Cerebellum (tissue), 4 donors: ENCODE measurements at places on chromosomes 12 and 14.

GRCh38 chr14:105533811-105534498 is 7.6 kb downstream of the TMEM121 start:
- no peak for DNase-seq

DNA sequence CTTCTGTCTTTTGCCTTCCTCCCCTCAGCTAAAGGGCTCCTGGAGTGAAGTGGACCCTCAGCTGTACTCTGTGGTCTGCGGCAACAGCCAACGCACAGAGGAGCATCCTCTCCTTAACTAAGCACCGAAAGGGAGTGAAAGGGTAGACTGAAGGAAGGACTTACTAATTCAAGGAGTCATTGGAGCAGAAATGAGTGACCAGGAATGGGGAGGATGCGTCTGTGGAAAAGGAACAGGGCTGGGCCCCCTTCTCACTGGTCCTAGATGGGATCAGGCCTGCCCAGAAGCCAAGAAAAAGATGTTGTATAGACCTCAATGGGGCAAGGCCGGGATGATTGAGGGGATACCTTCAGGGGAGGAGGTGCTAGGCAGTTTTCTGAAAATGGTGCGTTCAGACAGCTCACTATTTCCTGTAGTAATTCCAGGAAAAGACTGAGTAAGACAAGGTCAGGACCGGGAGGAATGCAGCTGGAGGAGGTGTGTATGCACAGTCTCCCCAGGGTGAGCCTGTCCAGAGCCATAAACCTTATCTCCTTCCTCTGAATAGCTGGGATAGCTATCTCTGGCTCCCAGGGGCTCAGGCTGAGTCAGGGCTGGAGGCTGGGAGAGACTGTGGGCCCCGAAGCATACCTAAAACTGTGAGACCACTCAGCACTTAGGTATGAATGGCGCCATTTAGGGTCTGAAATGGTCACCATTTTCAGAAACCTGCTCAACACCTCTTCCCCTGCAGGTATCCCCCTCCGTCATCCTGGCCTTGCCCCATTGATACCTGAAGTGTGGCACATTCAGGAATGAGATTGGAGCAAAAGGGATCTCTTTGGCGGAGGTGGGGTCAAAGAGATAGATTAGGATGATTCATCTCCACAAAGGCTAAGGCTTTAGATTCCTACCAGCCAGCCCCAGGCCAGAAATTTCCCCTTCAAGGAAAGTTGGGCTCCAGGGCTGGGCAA is 20.2 kb upstream of the KRT8 start:
- no peak for DNase-seq

DNA sequence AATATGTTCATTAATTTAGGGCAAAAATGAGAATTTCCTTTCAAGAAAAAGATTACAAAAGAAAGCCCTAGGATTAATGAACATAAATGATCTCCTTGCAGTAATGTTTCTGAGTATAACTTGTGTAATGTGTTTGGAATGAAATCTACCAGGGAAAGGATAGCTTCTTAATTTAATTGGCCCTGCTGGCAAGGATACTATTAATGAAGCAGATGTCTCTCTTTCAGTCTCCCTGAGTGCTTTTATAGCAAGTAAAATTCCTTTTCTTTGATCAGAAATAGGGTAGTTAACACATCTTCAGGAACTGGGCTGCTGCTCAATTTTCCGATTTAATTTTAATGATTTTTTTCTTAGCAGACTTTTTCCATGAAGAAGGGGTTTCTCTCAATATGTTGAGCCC is 379.4 kb upstream of the PDE3A start:
- no peak for DNase-seq

DNA sequence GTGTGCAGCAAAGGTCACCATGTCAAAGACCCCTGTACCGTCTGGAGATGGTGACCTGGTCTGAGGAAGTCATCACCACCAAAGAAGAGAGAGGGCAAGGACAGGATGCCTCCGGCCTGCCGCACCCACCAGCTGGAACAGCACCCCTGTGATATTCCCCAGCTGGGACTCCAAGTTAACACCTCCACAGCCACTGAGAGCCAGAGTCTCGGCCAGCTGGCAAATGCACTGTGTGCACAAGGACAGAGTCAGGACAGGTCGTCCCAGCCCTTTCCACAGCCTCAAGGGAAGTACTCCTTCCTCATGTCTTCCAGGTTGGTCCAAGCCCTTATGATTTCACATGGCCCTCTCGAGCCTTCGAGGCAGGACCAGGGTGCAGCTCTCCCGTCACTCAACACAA is 19.3 kb upstream of the FKBP4 start:
- no peak for DNase-seq

- no peak for DNase-seq
Measured at GRCh38 chr14:64507376-64508156, 3.0 kb downstream of the ZBTB1 start.

DNA sequence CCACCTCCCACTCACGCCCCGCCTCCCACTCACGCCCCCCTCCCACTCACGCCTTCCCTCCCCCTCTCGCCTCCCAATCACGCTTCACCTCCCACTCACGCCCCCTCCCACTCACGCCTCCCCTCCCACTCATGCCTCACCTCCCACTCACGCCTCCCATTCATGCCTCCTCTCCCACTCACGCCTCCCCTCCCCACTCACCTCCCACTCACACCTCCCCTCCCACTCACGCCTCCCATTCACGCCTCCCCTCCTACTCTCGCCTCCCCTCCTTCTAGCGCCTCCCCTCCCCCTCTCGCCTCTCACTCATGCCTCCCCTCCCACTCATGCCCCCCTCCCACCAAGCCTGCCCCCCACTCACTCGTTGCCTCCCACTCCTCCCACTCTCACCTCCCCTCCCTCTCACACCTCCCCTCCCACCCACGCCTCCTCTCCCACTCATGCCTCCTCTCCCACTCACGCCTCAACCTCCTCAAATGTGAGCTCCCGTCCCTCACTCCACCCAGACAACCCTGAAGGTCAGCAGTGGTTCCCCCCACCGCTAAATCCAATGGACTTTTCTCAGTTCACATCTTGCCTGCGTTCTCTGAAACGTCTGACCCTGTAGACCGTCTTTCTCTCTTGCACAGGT is 39.8 kb downstream of the TMEM63C start:
- DNase-seq: no peak

DNA sequence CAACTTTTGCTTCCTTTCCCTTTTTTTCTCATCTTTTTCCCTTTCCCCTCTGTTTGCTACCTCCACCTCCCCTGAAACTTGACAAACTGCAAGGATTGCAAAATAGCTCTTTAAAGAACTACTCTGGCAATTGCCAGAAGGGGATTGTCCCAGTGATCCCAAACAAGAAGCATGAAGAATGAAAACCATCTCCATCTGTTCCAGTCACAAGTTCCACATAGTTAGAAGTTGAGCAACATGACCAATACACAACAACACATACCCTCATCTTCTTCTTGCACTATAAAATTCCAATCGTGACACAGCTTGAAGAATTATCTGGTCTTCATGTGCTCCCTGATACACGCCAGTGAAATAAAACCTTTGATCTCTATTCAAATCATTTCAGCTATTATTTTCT is 93.7 kb upstream of the USP15 start:
- DNase-seq: no peak

DNA sequence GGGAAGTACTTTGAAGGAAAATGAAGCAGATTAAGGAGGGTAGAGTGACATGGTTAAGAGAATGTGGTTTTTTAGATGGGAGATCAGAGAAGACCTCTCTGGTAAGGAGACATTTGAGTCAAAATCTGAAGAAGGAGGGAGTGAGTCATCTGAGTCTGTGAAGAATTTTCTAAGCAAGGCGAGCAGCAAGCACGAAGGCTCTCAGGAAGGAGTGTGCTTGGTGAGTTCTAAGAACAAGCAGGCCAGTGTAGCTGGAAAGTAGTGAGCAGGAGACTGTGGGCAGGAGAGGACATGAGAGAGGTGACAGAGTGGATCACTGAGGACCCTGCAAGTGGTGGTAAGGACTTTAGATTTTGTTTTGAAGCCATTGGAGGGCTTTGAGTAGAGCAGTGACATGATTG is 76.3 kb upstream of the FUT8 start:
- no peak for DNase-seq

DNA sequence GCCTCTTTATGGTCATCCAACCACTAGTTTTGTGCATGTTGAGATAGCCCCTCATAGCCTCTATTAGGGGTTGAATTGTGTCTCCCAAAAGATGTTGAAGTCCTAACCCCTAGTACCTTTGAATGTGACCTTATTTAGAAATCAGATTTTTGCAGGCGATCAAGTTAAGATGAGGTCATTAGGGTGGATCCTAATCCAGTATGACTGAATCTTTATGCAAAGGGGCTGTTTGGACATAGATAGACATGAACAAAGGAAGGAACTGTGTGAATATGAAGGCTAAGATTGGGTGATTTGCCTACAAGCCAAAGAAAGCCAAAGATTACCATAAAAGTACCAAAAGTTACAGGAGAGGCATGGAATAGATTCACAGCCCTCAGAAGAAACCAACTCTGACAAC is 209.6 kb downstream of the NUAK1 start:
- no peak for DNase-seq

GRCh38 chr14:66115740-66116502 is 370.2 kb upstream of the CCDC196 start:
- DNase-seq: no peak

- no peak for DNase-seq
Measured at GRCh38 chr12:122088179-122088810, 9.7 kb downstream of the MLXIP start.

DNA sequence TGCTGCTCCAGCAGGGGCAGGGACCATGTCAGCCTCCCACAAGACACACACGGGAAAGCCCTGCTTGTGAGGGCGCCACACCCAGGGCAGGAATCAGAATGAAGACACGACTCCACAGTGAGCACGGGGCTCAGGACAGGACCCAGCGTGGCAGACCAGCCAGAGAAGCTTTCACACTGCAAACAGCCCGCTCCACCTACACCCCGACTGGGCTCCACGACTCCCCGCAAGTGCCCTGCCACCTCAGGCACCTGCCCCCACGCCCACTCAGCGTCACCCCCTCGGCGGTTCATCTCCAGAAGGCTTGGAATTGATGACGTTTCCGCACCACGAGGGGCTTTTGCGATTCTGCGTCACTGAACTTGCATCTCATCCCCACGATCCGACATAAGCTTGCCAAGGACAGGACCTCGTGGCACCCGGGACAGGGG is 91.1 kb downstream of the FBXL14 start:
- DNase-seq: no peak

DNA sequence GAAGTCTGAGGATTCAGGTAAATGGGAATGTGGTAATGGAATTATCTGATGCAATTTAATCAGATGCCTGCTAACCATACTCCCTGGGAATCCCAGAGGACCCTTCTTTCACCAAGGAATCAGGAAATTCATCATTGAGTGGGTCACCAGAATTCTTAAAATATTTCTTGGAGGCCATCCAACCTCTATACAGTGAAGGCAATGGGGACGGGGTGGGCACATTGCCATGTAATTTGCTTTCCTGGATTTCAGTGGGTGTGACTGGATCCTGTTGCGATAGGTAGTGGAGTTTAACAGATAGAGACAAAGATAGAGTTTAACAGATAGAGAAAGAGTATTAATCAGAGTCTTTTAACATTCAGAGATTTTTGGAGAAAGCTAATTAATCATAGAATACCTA is 394.4 kb downstream of the DAD1 start:
- DNase-seq: no peak

DNA sequence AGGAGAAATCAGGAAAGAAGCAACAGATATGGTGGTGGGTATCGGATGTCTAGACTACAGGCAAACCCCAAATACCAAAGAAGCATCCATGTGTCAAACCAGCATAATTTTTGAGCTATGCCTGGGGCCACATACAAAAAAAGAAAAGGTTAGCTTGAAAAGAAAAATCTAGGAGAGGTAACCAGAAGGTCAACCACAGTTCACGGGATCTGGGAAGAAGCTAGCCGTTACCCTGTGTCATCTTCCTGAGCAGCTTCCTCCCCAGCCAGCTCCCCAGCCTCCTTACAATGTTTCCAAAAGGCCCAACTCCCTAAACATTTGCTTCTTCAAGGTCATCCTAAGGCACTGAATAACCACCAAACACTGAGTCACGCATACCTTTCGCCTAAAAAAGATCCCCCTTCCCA is 3.1 kb downstream of the SINHCAF start:
- no peak for DNase-seq

GRCh38 chr12:56122637-56123036 is 4.6 kb downstream of the ZC3H10 start:
- no peak for DNase-seq

GRCh38 chr12:124630791-124631313 is 63.4 kb upstream of the NCOR2 start:
- no peak for DNase-seq

GRCh38 chr12:94379479-94380113 is 80.1 kb downstream of the CEP83 start:
- DNase-seq: no peak

- no peak for DNase-seq
Measured at GRCh38 chr12:50934981-50935807, 17.1 kb upstream of the HIGD1C start.

- DNase-seq: no peak
Measured at GRCh38 chr14:104108570-104109541, 23.4 kb downstream of the ASPG start.

DNA sequence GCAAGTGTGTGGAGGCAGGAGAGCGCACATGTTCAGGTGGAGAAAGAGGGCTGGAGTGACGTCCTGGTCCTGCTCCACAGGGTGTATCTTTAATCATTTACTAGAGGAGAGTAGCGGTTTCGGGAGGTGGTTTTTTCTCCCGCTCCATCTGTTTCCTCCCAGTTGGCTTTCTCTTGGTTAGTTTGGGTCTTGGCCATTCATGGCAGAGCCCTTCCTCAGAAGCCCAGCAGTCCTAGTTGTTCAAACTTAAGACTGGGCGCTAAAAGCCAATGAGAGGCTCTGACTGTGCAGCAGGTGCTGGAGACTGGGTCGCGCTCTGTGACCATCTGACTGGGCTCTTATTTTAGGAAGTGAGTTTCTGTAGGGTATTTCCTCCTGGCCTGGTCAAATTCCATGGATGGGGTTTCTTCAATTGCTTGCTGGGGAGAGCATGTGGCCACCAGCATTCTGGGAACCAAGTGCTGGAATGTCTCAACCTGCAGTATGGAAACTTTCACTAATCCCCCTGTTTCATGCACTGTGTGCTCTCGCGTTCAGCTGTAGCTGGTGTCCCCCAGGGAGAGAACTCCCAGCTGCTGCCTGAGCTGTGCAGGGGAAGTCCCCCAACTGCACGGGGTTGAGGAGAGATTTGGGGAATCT is 27.4 kb upstream of the TSPAN9 start:
- DNase-seq: peak; percentile 41

- no peak for DNase-seq
Measured at GRCh38 chr14:96979611-96980074, 182.5 kb downstream of the VRK1 start.

DNA sequence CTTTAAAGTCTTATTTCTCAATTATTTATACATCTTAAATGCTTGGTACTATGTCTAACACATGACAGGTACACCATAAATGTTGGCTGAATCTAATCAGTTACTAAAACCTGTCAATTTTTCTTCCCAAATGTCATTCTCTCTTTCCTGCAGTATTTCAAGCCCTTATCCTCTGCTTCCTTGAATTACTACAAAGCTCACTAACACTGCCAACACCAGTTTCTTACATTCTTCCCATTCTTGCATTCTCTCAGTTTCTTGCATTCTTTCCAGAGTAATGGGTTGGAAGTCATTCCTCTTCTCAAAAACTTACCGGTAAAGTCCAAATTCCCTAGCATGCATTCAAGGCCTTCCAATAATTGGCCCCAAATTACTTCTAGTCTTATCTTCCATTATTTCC is 9.6 kb upstream of the SMARCC2 start:
- no peak for DNase-seq
